ENCODE measurements at places on chromosomes 16 and 17.

GRCh38 chr16:23398987-23399805 is 53.8 kb downstream of the COG7 start:
- peak overlapping the region; percentile 96 for H3K27ac ChIP-seq
- DNase-seq = peak; percentile 89
- no peaks in the 10 kb centered on the region for H3K4me1 ChIP-seq
- H3K4me3 ChIP-seq = no peak overlapping the region
- no peaks in the 10 kb centered on the region for H3K27me3 ChIP-seq

GRCh38 chr17:78168903-78169793 is 767 bp downstream of the SYNGR2 start:
- no peak overlapping the region for H3K27ac ChIP-seq
- no peaks in the 10 kb centered on the region for H3K27me3 ChIP-seq
- peak; percentile 95 for DNase-seq
- H3K4me1 ChIP-seq = peaks cover 4% of the 10 kb centered on the region
- peak overlapping the region; percentile 82 for H3K4me3 ChIP-seq

DNA sequence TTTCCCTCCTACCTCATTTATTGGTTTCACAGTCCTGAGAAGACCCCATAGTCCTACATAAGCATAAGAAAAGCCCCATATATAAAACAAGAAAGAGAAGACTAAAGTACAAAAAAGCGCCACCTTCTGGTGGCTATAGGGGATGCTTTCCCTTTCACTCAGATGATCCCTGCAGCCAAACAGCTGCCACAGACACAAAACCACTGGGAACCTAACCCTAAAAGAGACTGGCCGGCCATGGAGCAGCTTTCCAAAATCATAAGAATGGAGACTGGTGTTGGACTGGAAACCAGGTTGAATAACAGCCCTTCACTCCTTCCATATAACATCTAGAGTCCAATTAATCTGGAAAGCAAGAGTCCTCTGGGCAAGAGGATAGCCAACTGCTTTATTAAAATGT is 11.4 kb downstream of the DYNC1LI2 start:
- peak; percentile 77 for DNase-seq
- no peaks in the 10 kb centered on the region for H3K27me3 ChIP-seq
- H3K4me1 ChIP-seq = no peaks in the 10 kb centered on the region
- no peak overlapping the region for H3K4me3 ChIP-seq
- H3K36me3 ChIP-seq = peaks cover 92% of the 10 kb centered on the region

DNA sequence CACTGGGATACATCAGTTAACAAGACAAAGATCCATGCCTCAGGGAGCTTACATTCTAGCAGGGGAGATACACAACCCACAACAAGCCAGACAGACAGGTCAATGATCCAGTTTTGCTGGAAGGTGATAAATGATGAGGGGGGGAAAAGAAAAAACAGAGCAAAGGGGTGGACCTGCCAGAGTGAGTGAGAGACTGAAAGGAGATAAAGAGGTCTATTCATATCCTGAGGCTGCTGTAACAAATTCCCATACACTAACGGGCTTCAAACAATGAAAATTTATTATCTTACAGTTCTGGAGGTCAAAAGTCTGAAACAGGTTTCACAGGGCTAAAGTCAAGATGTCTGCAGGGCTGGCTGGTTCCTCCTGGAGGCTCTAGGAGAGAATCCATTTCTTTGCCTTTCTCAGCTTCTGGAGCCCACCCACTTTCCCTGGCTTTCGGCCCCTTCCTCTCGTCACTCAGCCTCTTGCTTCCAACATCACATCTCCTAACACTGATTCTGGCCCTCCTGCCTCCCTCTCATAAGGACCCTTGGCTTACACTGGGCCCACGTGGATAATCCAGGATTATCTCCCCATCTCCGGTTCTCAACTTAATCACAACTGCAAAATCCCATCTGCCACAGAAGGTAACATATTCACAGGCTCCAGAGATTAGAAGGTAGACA is 81.5 kb downstream of the GAS7 start:
- no peaks in the 10 kb centered on the region for H3K4me1 ChIP-seq
- DNase-seq = peak; percentile 47
- H3K36me3 ChIP-seq = no peaks in the 10 kb centered on the region
- no peaks in the 10 kb centered on the region for H3K27me3 ChIP-seq

DNA sequence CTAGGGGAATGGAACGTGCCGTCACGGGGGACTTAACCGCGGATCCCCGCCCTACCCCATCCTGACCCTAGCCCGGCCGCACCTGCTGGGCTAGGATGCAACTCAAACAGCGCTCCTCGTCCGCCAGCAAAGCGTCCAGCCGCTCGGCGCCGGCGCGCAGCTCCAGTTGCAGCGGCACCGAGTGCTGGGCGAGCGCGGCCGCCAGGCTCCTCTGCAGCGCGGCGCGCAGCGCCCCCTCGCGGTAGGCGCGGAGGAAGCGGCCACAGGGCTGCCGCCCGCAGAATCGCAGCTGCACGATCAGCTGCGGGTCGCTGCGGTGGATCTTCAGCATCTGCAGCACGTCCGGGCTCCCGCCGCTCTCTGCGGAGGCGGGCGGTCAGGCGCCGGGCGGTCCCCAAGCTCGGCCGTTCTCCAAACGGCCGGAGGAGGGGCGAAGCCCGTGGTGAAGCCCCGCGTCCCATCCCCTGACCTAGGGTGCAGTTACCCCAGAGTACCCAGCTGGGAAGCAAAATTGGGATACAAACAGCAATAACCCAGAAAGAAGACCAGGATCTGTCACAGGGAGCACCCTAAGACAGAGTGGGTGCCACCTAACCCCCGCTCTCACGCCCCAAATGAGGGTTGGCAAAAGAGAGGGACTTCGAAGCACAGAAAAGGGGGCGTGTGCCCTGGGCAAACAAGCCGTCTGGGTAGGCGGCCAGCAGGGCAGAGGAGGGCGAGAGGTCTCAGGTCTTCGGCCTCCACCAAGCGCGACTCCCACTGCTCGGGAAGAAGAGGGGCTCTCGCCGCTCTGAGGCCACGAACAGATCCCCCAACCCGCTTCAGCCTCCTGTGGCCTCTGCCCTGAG is 4.2 kb downstream of the TRADD start:
- no peak overlapping the region for H3K4me3 ChIP-seq
- H3K27me3 ChIP-seq = peaks cover 100% of the 10 kb centered on the region
- no peak overlapping the region for H3K27ac ChIP-seq
- peak; percentile 93 for DNase-seq

Measured in endodermal cell (in vitro differentiated cells).